ENCODE measurements at places on chromosomes 13 and 19.

DNA sequence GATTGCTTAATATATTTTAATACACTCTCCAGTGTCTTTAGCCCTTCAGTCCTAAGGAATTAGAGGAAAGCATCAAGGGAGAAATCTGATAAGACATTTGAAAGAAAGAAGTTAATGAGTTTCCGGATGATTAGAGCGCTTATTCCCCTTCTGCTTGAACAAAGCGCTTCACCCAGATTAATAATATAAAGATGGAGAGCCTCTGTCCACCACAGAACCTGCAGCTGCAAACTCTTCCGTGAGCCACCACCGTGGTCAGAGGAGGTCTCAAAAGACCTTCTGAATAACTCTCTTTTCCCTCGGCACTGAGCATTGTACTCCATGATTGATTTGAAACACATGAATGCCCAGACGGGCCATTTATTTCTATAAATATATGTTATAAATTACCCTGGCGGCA, 14.2 kb upstream of the TUBGCP3 start:
- DNase-seq, result no peak

DNA sequence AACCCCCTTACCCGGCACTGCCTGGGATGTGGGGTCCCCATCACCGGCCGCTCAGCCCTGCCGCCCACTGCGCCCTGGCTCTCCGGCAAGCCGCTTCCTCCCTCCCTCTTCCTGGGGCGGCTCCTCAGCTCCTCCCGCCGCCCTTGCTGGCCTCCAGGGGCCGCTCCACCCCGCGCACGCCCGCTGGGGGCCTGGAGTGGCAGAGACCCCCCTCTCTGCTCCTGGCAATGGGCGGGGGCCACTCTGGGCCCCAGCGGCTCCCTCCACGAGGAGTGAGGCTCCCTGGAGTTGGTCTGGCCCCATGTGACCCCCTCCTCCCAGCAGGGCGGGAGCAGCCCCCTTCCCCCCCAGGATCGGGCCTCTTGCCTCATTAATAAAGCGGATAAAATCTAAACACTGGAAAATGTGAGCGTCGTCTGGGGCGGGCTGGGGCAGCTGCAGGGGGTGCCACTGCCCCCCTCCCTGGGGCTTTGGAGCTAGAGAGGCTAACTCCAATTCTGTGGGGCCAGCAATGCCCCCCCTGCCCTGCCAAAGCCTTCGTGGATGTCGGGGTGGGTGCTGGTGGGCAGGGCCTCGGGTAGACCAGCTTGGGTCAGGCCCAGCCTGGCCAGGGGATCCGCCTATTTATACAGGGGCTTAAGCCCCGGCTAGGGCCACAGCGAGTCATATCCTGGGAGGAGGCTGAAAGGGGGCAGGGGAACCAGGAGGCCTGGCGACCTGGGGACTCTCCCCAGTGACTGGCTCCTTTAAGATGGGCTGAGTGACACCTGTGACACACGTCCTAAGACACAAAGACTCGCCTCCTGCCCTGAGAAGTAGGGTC, at the start of gene PTGER1:
TSS of gene PTGER1 (minus strand) at position 104 of the 823 bp plus-strand sequence. CDS start 1,034 bp downstream, outside the sequence.
- no peak for DNase-seq

- no peak for DNase-seq
These were observed 1233.7 kb downstream of the PCDH17 start for GRCh38 chr13:58865286-58865685.

- DNase-seq, result no peak
These were observed 54.5 kb downstream of the CCDC70 start for GRCh38 chr13:51916051-51916818.

DNA sequence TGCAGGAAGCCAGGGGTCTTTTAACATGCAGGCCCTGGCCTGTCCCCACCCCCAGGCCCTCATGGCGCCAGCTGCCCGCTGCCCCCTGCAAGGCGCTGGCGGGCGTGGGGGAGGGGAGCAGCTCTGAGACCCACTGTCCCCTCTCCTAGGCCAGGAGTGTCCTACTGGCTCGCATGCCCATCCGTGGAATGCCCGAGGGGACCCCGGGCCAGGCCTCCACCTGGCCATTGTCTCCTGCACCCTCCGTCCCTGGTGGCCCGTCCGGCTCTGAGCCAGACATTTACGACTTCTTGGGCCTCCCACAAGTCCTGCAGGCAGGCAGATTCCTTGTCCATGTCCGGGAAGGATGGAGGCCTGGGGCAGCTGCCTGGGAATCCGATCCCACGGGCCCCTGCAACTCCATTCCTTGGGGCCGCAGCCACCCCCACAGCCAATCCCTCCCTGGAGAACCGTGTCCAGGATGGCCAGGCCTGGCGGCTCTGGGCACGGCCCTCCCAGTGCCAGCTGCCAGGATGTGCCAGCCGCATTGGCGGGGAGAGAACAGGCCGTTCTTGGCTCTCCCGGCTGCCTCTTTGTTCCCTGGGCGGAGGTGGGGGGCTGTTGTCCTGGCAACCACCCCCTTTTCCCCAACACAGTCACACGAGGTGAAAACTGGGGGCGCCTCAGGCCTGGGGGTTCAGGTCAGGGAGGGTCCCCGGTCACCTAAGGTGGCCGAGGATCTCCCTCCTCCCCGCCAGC, 10.5 kb upstream of the PLIN3 start:
- DNase-seq, result no peak

GRCh38 chr13:102395174-102395573, 6.7 kb downstream of the FGF14 start:
- DNase-seq, result no peak

DNA sequence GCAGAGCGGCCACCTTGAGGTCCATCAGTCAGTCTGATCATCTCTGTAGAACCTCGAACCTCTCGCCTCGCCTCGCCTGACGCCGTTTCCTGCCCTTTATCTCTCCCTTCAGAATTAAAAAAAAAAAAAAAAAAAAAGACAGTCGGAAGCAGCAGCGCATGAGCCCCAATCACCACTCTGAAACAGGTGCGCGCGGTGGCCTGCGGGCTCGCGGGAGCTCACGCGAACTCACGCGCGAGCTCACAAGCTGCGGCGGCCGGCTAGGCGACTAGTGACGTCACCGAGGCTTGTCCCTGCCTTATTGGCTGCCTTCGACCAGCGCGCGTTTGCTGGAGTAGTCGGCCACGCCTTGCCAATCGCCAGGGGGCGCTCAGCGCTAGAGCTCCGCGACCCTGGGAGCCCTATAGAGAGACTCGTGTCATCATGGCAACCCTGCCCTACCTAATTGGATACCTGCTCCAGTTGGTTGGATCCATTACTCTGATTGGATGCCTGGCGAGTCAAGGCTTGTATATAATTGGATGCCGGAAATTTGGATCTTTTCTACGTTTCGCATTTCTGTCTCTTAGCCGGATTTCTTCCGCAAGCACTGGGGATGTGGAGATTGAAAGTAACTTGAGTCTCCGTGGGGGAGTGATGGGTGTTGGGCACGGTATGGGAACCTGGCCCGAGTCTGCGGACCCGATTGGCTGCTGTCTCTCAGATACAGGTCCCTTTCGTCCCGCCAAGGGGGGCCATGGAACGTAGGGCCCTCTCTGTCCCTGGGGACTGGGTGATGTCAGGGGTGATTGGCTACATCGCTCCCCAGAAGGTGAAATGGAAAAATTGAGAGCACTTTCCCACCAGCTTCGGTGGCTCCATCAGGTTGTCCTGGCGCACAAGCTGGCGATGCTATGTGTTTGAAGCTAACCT, 31.6 kb downstream of the SYT3 start:
- DNase-seq, result peak; percentile 98
